Activated T-helper 2 cell treated with anti-CD3 and anti-CD28 coated beads, Interferon-gamma antibody, Interleukin-2, Interleukin-4, amounts not matched to agents 10 μg/mL and 5 μg/mL and 100 μg/mL, durations not matched to agents 14 hours and 24 hours and 36 hours (primary cell): ENCODE measurements at places on chromosomes 5 and 9. TPM values are rescaled to one million over a fixed set of nuclear protein-coding genes. Genes with fewer than 3 reads are reported as not detected.

GRCh38 chr9:72353455-72354116 lies 11.4 kb downstream of the ZFAND5 start:
- no peak for DNase-seq

DNA sequence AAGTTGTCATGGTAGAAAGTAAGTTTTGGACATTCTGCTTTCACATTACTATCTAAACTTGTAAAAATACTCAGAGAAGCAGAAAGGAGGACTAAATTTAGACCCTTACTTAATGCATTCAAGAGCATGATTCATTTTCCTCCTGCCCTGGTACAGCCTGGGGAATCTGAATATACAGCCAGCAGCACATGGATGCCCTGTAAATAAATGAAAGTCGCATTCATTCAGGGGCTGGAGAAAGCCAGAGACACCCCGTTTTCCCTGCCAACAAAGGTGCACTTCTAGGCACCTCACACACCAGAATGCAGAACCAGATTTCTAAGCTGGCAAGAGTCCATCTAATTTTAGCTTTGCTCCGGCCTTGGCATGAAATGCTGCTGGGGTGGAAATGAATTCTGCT lies 172.7 kb upstream of the KLF9 start:
- no peak for DNase-seq

GRCh38 chr5:84255315-84255714 lies 129.4 kb downstream of the EDIL3 start:
- DNase-seq = no peak

DNA sequence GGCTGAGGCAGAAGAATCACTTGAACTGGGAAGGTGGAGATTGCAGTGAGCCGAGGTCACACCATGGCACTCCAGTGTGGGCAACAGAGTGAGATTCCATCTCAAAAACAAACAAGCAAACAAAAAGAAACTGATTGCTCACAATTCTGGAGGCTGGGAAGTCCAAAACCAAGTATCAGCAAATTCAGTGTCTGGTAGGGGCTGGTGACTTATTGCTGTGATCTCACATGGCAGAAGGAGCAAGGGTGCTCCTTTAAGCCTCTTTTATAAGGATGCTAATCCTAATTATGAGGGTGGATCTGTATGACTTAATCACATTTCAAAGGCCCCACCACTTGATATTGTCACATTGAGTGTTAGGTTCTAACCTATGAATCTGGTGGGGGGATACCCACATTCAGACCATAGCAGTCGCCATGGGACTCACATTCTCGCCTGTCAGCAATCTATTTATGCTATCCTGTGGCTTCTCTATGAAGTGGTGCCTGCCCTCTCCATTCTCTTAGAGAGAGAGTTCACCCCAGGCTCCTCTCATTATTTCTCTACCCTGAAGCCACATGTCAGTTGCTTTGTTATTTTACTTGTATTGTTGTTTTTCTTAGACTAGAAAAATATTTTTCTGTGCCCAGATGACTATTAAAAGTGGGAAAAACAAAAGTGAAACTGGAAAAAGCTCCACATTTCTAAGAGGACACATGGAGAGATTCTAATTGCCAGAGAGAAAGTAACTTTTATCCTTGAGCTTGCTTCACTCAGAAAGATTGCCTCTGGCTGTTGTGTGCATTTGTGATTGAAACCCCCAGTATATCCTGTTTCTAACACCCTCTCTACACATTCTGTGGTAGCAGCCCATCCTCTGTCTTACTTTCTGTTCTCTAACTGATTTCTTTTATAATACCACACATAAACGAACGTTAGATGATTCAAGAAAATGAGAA lies 18.8 kb upstream of the PRLR start:
- DNase-seq = no peak

DNA sequence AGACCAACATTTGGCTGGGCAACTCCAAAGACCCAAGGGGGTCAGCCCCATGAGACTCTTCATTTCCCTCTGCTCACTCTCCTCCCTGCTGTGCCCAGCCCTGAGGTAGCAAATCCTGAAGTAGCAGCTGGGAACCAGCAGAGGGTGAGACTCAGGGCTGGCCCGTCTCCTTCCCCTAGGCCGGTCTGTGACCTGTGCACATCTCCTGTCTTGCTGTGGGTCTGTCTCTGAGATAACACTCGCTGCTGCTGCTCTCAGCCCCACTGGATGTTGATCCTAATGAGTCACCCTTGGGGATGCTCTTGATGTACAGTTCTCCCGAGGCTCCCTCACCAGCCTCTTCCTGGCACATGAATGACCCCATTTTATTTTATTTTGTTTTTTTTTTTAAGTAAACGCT lies 7.3 kb upstream of the OR2V1 start:
- no peak for DNase-seq

DNA sequence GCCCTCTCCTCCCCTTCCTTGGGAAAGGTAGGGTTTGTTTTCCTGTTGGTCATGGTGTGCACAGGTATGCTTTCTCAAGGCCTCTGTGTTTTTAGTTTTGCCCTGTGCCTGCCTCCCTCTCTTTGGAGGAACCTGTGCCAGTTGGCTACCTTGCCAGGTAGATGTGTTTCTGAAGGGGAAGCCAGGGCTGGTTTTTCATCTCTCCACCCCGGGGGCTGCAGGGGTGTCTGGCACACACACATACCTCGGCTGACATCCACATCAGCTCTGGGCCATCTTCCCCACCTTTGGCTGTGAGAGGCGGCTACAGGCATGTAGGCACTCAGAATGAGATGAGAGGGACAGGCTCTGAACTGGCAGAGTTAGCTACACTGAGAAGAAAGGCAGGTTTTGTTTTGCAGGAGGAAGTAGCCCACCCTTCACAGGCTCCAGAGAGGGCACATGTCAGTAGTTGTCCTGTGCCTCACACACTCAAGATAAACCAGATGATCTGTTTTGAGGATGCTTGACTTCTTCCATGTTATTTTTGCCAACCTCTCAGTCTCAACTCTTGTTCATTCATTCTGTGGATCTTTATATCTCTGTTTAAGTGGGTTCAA lies 9.7 kb downstream of the RGMB start:
- DNase-seq = no peak

DNA sequence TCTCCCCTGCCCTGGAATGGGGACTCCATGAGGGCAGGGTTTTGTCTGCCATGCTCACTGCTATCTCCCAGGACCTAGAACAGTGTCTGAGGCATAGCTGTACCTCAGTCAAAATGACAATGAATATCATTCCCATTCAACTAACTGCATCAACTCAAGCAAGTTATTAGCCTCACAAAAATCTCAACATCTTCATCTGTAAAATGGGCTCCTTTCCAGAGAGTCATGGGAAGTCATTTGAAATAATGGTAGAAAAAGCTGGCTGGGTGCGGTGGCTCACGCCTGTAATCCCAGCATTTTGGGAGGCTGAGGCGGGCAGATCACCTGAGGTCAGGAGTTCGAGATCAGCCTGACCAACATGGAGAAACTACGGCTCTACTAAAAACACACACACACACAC lies 9.4 kb downstream of the SH2D3C start:
- no peak for DNase-seq

DNA sequence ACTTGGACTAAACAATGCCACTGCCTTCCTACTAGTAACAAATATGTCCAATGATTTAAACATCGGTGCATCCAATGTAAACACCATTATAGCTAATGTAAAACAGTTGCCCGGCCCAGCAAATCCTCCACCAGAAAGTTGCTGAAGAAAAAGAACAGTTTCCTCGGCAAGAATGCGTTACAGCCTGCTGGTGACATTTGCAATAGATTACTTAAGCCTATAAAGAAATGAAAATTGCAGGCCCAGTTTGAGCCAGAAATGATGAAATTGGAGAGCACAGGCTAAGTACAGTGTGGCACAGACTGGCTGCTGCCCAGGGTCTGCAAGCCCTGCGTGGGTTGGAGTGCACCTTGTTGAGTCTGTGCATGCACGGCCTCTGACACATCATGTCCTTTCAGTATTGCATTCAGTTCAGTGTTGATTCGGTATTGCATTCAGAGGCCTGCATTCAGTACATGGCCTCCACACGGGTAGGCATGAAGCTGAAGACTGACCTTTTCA lies 406.0 kb upstream of the KLF4 start:
- DNase-seq = no peak

GRCh38 chr5:31645420-31646081 lies 6.6 kb downstream of the PDZD2 start:
- no peak for DNase-seq

The SFXN1 gene
- total RNA-seq = 318 and 326 TPM in 2 replicates

The POLR3G gene
- 17.1 and 18.6 TPM in 2 replicates for total RNA-seq

The IL5 gene
- total RNA-seq = 100.0 and 113 TPM in 2 replicates
